ENCODE measurements at places on chromosomes 11 and 22.

- DNase-seq, result no peak
These were observed 50.3 kb downstream of the TUG1 start for GRCh38 chr22:31019191-31019930.

GRCh38 chr11:128948583-128948982 lies 5.9 kb upstream of the TP53AIP1 start:
- no peak for DNase-seq

- no peak for DNase-seq
These were observed 108.2 kb downstream of the SIK3 start for GRCh38 chr11:116990061-116990473.

- no peak for DNase-seq
These were observed 6.7 kb upstream of the TRIM44 start for GRCh38 chr11:35655856-35656255.

DNA sequence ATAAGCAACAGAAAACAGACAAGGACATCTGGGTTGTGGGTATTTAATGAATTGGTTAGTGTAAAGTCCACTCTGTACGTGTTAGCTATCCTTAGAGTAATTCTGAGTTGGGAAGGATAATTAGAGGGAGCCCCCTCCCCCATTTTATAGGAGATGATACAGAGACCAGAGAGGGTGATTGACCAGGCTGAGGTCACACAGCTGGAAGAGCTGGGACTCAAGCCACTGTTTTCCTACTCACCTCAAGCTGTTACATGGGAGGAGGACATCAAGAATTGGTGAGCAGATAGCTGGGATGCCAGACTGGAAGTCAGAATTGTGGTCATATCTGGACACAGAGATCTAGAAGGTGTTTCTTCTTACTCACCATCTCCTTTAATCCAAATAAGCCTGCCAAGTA lies 8.7 kb upstream of the NPTXR start:
- DNase-seq, result no peak

- DNase-seq, result no peak
These were observed 731.1 kb upstream of the LUZP2 start for GRCh38 chr11:23765682-23766252.

- DNase-seq, result no peak
These were observed 21.5 kb downstream of the SHANK3 start for GRCh38 chr22:50694099-50694605.

DNA sequence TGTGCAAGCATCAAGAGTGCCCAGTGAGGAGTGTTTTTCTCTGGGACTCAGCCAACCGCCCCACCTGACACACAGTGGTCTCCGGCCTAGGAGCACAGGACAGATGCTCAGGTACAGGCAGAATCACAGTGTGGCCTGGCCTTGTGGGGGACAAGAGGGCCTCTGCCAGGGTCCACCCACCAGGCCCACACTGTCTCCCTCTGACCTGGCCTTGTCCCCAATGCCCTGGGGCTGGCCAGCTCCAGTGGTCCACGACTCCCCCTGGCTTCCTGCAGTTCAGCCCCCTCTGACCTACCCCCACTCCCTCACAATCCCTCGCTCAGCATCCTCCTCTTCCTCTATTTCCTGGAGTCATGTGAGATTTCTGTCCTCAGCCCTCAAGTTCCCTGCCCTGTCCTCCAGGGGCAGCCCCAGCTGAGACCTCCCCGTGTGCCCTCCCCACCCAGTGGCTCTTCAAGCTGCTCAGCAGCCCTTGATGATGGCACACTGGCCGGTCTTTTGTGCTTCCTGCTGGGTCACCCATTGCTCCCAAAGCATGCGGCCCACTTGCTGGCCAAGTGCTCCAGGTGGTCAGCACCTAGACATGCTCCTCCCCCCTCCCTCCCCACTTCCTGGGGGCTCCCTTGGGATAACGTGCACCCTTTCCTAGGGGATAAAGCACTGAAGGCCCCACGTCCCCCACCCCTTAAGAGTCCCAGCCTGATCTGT lies 1.7 kb downstream of the TSSK2 start:
- no peak for DNase-seq

DNA sequence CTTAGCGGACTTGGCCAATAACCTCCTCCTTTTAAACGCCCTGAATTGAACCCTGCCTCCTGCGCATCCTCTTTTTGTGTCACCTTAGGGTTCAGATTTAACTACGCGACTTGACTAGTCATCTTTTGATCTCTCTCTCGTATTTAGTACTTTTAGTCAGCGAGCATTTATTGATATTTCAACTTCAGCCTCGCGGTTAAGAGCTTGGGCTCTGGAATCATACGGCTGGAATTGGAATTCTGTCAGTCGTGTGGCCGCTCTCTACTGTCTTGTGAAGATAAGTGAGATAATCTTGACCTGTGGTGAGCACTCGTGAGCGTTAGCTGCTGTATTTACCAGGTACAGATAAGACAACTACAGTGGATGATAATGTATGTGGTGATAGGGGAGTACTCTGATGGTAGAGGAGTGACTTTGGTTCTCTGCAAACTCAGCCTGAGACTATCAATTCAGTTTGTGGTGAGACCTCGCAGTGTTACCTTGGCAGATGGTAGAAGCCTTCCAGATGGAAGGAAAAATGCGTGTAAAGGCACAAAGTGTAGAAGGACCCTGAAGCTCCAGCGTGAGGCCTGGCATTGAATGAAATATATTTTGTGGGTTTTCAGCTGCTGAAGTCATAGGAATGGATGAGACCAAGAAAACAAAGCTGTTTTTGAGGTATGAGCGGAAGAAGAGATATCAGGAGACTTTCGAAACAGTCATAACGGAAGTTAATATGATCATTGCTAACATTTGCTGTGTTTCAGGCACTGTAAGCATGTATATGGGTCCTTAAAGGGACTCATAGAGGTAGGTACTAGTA lies 682 bp downstream of the ATM start:
- no peak for DNase-seq

DNA sequence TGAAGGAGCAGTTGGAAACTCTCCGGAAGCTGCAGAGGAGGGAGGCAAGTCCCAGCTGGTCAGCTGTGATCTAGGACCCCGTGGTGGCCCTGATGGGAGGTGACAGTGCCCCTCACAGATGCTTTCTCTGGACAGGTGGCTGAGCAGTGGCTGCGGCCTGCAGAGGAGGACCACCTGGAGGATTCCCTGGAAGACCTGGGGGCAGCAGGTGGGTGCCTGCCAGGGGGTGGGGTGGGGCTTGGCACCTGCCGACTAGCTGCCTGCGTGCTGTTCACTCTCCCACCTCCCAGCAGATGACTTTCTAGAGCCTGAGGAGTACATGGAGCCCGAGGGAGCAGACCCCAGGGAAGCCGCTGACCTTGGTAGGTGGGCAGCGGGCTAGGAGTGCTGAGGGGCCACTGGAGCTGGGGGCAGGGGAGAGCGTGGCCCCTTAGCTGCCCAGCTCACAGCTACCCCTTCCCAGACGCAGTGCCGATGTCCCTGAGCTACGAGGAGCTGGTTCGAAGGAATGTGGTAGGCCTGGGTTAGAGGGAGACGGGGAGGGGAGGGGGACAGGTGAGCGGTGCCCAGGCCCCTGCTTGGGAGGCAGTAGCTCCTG lies 3.1 kb downstream of the SCO2 start:
- DNase-seq, result no peak

DNA sequence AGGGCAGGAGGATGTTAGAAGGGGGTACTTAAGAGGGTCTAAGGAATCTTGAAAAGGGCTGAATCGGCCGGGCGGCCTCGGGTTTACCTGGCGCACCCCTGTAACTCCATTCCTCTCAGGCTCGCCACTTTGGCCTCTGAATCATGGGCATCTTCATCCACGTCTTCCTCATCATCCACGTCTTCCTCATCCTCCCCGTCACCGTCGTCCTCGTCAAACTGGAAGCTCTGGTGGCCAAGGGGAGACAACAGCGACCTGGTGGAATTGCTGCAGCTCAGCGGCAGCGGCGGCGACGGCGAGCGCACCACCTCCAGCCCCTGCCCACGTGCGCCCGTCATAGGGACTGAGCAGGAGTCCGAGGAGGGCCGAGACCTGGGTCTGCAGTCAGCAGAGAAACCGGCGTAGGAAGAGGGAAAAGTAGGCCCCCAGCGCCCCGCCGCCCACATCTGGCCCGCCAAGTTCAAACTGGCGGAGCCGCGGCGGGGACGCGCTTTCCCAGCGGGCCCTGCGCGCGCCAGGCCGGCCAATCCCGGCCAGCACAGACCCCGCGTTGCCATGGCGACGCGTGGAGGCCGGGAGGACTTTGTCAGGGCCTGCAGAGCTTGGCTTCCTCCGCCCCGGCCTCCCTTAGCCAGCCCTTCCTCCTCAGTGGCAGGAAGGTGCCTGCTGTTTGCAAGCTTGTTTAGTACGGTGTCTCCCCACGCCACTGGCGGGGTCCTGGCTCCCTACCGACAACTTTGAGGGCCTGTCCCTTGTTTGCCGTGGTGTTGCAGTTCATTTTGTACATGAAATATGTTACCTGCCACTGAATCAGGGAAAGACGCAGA lies at the start of gene CCDC34:
TSS of gene CCDC34 (minus strand) at position 467 of the 827 bp plus-strand sequence. CDS start at position 446, 21 bp downstream.
- peak; percentile 90 for DNase-seq

DNA sequence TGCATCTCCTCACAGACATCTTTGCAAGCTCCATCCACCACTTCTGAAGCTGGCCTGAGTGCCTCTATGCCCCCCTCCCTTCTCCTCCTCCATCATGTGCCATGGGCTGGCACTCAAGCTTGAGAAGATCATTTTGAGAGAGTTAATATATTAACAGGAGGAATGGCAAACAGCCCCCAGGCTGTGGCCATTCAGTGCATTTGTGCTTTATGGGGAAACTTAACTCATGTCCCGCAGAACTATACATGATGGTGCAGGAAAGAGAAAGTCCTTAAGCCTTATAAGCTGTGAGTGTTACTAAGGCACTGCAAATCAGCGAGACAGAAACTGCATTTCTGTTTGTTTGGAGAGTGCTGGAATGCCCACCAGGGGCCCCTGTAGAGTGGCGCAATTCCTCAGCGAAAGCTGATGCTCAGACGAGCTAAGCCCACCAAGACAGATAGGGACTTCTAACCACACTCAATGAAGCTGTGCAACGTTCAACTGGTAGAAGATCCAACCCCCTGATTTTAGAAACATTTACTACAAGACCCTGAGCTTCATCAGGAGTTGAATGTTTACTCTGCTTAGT lies 26.8 kb upstream of the PHLDA2 start:
- no peak for DNase-seq

- DNase-seq, result no peak
These were observed 90.4 kb upstream of the SHISAL1 start for GRCh38 chr22:44403166-44403565.

DNA sequence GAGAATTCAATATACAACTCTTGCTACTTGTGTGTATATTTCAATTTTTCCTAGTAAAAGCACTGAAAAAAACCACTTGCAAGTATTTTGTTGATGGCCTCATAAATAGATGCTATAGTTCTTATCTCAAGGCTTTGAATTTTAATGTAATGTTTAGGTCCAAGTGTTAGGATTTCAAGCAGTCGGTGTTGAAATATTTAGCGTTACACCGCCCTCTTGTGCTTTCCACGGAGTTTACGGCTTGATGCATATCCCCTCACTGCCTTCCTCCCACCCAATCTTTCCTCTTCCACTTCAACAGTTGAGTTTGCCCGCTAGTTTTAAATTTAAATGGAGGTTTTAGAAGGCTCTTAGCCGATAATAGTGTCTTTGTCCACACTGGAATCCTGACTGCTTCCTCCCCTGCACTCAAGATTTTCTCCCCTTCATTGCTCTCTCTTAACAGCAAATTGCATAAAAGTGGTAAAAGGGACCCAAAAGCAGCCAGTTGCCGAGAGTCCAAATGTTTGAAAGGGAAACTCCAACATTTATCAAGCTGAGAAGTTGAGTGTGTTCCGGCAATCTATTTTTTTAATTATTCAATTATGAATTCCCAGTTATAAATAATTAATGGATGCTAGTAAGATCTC lies 25.9 kb upstream of the HTATIP2 start:
- DNase-seq, result no peak

GRCh38 chr11:129853518-129854231 lies 38.0 kb downstream of the TMEM45B start:
- DNase-seq, result no peak

GRCh38 chr22:44971651-44972362 lies 38.0 kb downstream of the PHF21B start:
- DNase-seq, result no peak

DNA sequence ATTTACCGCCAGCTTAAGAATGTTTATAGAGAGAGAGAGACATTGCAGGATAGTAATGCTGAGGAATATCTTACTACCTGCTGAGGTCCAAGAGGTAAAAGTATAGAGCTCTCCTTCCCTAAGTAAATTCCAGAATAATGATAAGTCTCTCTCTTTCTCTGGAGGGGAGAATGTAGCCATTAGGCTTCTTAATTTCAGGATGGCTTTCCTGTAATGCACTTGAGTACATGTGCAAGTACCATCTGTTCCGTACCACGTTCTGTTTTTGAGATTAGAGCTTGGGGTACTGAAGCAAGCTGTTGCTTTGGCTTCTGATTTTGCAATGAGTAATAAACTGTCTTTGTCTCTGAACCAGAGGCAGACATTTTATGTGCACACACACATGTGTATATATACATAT lies 1314.0 kb downstream of the JRKL start:
- no peak for DNase-seq

DNA sequence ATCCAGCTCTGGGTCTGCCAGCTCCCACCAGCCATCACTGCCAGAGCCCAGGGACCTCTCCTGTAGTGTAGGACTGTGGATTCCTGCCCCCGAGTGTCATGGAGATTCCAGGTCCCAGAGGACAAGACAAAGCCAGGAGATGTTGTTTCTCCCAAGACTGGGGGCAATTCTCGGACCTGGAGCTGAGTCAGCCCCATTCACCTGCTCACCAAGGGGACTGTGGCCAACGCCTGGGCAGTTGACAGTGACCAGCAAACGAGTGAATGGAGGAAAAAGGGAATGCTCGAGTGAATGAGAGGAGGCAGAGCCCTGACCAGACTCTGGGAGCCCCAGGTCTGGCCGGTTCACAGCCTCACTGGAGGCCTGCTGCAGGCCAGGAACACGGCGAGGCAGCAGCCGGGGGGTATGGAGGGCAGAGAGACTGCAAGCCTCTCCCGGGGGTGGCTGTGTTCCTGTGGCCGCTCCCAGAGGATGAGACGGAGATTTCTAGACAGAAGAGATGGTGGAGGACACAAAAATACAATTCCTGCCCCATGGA lies 61.3 kb upstream of the PRR5 start:
- no peak for DNase-seq

- no peak for DNase-seq
These were observed 12.1 kb upstream of the SPTBN2 start for GRCh38 chr11:66741153-66741552.

GRCh38 chr11:15716550-15716949 lies 601.8 kb downstream of the INSC start:
- DNase-seq, result no peak

- no peak for DNase-seq
These were observed 8.5 kb upstream of the ME3 start for GRCh38 chr11:86680716-86681482.

- DNase-seq, result no peak
These were observed 10.8 kb downstream of the RPS6KA4 start for GRCh38 chr11:64369440-64370421.

GRCh38 chr11:61893981-61894380 lies 2.6 kb upstream of the FADS3 start:
- no peak for DNase-seq

Data from right renal cortex interstitium (tissue), 3 donors.